Activated naive CD4-positive, alpha-beta T cell treated with anti-CD3 and anti-CD28 coated beads for 36 hours (primary cell): ENCODE measurements at places on chromosomes 16 and 17. TPM values are rescaled to one million over a fixed set of nuclear protein-coding genes. Genes with fewer than 3 reads are reported as not detected.

The CCDC144A gene
- 5.3 TPM for total RNA-seq

DNA sequence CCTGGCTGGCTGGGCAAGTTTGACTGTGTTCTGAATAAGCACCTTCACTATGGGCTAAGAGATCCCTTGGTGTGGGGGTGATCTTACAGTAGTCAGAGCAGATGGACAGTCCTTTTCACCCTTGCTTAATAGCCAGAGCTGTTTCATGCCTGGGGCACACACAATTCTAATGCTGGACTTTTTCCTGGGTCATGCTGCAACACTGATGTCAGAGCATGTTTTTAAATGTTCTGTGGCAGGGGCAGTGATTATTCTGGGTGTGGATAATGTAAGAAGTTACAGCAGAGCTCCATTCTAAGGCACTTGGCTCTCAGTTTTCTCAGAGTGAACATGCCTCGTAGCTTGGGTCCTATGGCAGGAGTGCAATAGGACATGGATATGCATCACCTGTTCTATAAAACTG is 4.0 kb upstream of the CD68 start:
- H3K4me3 ChIP-seq = peak overlapping the region; percentile 85
- no peak for DNase-seq
- H3K4me1 ChIP-seq = peaks cover 73% of the 10 kb centered on the region
- no peaks in the 10 kb centered on the region for H3K27me3 ChIP-seq

The FAM171A2 gene
- total RNA-seq = 0.21 TPM

DNA sequence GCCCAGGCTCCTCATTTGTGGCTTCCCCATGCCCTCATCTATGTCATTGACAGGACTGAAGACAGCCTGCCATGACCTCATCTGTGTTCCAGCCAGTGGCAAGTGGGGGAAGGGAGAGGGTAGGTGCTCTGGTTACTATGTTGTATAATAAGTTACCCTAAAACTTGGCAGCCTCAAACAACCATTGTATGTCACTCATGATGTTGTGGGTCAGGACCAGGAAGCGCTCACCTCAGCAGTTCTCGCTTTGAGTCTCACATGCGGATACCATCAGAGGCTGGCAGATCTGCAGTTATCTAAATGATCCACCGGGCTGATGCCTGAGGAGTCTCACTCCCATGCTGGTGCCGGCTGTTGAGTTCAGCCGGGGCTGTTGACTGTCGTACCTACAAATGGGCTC is 89.0 kb upstream of the TMEM97 start:
- peaks cover 41% of the 10 kb centered on the region for H3K27me3 ChIP-seq
- DNase-seq = peak; percentile 25
- peaks cover 5% of the 10 kb centered on the region for H3K4me1 ChIP-seq
- H3K4me3 ChIP-seq = no peak overlapping the region
- H3K27ac ChIP-seq = no peak overlapping the region

- no peak overlapping the region for H3K4me3 ChIP-seq
- no peak overlapping the region for H3K27ac ChIP-seq
- H3K27me3 ChIP-seq = peaks cover 35% of the 10 kb centered on the region
- no peak for DNase-seq
- H3K36me3 ChIP-seq = no peaks in the 10 kb centered on the region
These were observed 21.7 kb upstream of the SP6 start for GRCh38 chr17:47872651-47873161.

The ZNF267 gene
- total RNA-seq = 59.7 TPM

- H3K36me3 ChIP-seq = peaks cover 16% of the 10 kb centered on the region
- no peaks in the 10 kb centered on the region for H3K27me3 ChIP-seq
- H3K4me3 ChIP-seq = no peak overlapping the region
- no peak overlapping the region for H3K27ac ChIP-seq
- no peak for DNase-seq
- H3K4me1 ChIP-seq = peaks cover 20% of the 10 kb centered on the region
These were observed 5.6 kb downstream of the TRIM65 start for GRCh38 chr17:75891022-75891604.
